Lung (tissue), 17 donors: ENCODE measurements at places on chromosomes 6 and 20.

GRCh38 chr20:20459726-20460125, 91.8 kb downstream of the INSM1 start:
- DNase-seq: no peak

DNA sequence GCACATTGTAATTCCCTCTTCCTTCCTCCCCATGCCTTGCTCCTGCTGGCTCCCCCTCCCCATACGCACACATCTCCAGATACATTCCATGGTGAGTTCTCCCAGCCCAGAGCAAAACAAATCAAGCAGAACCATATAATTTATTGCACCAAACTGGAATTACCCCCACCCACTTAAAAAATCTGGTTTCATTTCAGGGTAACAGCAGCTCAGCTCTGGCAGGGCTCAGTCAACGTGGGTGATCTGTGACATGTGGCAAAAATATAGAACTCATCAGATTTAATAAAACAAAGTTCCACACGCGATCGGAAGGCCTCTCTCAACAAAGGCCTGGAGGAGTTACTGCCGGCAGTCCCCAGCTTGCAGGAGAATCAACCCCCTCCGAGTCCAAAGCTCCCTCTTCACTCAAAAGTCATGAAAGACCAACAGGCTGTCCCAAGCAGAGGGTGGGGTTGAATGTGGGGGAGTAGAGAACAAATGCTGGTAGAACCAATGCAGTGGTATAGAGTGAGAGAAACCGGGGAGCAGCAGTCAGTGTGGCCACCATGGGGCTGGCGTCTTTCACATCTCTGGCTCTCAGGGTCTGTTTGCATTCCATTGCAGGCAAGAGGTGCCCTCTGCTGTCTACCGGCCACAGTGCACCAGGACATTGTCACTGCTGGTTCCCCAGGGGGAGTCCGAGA, 323.3 kb upstream of the NT5E start:
- DNase-seq: peak; percentile 70

- no peak for DNase-seq
These were observed 116.6 kb downstream of the DLL1 start for GRCh38 chr6:170174124-170174770.

DNA sequence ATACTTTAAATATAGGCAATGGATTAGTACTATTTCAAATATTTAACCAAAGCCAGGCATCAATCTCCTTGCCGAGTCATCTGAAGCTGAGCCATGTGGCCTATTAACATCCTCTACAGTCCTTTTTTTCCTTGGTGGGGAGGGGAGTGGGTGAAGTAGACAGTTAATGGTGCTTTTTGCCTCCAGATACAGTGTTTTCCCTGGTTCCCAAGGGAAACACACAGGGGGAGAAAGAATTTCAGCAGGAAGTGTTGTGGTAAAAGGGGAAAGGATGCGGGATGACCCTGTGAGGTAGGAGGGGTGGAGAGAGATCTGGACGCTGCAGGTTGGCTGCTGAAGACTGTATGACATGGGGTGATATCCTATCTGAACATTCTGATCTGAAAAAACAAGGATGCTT, 9.6 kb downstream of the CLDN20 start:
- peak; percentile 31 for DNase-seq

DNA sequence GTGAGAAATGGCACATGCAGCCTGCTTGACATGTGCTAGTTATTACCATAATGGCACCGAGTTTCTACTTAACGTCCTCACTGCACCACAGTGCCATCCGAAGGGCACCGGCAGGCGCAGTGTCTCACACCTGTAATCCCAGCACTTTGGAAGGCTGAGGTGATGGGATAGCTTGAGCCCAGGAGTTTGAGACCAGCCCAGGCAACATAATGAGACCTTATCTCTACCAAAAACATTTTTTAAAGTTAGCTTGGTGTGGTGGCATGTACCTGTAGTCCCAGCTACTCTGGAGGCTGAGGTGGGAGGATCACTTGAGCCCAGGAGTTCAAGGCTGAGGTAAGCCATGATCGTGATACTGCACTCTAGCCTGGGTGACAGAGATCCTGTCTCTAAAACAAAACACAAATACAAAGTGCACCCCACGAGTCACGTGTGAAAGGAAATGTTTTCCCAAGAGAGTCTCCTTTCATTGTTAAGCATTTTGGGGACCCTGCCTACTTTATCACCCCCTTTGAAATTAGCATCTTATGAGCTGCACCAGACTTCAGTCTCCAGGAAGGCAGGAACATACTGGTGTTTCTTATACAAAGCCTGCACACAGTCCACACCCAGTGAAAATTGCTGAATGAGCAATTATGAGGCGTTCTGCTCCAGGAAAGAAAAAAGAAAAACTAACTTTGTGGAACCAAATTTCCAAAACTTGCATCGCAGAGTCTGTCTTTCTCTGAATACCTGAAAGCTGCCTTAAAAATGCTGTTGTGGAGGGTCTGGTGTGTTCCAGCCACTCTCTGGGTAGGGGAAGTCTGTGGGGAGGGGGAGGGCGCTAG, 47.1 kb upstream of the FOXQ1 start:
- DNase-seq: no peak

- DNase-seq: no peak
These were observed 387.8 kb downstream of the PLCB1 start for GRCh38 chr20:8519887-8520286.

- DNase-seq: no peak
These were observed 4.3 kb downstream of the CENPW start for GRCh38 chr6:126344181-126344580.

DNA sequence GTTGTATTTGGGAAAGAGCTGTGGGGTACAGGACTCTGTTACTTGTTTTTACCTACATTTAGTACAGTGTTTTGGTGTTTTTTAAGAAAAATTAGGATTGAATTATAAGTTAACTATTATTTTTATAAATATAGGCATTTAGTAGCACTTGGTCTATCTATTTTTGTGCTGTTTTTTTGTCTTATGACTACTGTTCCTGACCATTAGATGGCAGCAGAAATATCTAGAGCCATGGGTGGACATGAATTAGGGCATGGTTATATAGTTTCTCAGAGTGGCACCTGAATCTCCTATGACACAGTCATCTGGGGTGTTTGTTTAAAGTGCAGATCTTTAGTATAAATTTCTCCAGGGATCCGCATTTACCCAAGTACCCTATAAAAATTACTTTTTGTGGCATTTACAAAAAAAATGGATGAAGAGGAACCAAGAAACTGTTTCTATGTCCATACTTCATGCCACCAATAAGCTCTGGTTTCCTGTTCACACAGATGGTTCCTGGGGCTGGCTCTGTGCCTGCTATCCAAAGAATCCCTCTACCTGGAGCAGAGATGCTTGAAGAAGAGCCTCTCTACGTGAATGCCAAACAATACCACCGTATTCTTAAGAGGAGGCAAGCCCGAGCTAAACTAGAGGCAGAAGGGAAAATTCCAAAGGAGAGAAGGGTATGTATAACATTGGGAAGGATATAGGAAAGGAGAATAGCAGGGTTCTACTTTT, 19.8 kb downstream of the NFYA start:
- DNase-seq: no peak

DNA sequence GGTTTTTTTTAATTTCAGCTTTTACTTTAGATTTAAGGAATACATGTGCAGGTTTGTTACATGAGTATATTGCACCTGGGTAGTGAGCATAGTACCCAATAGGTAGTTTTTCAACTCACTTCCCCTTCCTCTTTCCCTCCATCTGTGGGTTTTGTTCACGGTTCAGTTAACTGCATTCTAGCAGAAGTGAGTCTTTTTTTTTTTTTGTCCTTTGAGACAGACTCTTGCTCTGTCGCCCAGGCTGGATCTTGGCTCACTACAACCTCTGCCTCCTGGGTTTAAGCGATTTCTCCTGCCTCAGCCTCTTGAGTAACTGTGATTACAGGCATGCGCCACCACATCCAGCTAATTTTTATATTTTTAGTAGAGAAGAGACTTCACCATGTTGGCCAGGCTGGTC, 8.7 kb downstream of the UBR2 start:
- DNase-seq: no peak

GRCh38 chr20:41006126-41006935, 22.3 kb upstream of the TOP1 start:
- DNase-seq: no peak

DNA sequence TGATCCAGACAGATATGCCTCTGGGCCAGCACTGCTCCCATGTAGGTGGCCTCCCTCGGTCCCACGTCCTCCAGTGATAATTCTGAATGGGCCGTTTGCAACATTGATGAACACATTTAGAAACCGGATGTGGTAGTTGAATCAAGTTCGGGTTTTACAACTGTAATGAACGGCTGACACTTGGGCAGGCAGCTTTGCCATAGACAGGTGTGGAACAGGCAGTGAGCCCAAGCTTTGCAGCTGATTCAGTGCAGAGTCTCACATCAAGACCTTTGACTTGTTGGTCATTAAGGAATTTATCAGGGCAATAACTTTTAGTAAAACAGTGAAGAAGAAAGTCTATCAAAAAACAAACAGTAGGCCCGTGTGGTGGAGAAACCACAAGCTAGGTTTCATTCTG, 466.6 kb upstream of the AGPAT4 start:
- DNase-seq: no peak

- no peak for DNase-seq
These were observed 78.8 kb upstream of the HMGN3 start for GRCh38 chr6:79313254-79313653.

DNA sequence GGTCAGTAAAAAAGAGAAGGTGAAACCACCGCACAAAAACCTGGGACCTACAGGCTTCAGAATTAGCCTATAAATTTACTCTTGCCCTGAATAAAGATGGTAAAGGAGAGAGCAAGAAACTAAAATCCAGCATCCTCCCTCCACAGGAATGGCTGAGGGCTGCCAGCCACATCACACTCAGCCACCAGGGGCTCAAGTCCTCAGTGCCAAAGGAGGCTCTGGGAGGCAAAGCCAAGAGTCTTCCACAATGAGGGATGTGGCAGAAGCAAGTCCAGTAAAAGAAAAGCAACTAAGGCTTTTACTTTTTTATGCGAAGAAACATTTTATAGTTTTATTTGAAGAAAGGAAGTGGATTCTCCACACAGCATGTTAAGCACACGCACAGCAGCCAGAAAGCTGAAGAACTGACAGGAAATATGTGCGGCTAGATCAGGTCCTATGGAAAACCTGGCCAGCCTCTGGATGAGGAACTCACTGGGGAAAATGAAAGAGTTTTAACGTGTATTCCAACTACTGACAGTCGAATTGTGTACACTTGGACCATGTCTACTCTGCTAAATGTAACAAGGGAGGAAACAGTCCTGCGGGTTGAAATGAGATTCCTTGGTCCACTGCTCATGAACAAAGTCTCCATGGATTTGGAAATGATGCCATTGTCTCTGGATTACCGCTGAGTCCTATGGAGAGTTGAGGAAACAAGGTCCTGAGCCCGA, 219.4 kb upstream of the SSTR4 start:
- no peak for DNase-seq

DNA sequence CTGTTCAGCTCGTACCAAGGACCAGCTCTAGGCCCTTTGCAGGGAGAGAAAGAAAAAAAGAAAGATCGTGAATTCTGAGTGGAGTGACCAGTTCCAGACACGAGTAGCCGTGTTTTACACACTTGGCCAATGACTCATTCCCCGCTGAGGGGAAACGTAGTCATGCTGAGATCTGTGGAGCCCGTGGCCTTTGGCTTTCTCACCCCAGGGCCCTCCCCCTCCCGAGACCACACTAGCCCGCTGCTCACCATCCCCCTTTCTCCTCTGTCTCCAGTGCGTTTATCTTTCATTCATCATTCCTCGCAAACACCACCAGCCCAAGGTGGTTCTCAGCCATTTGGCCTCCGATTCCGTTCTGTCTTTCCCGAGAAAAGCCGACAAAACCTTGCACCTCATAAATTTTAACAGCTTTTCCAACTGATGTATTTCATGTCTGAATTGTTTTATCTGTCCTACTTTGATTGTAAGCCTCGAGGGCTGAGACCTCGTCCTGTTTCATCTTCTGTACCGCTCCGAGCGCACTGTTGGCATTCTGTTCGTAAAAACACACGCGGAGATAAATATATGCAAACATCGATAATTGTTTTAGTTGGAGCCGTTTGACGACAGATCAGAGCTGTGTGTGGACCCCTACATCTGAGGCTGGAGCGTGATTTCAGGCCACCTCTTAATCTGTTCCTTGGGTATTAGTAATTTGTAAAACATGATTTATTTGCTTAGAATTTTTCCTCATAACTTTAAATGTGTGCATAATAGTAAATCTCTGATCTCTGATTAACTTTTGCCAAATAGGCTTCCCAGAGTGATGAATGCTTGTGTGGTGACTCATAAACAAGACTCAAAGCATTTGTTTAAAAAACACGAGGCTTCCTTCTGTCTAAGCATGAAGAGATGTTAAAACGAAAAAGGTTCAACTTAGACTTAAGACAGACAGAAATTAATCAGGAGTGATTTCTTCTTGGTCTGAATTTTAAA, 336.6 kb downstream of the CDH4 start:
- DNase-seq: peak; percentile 20
